A172 (cell line): ENCODE measurements at places on chromosomes 11 and 22.

DNA sequence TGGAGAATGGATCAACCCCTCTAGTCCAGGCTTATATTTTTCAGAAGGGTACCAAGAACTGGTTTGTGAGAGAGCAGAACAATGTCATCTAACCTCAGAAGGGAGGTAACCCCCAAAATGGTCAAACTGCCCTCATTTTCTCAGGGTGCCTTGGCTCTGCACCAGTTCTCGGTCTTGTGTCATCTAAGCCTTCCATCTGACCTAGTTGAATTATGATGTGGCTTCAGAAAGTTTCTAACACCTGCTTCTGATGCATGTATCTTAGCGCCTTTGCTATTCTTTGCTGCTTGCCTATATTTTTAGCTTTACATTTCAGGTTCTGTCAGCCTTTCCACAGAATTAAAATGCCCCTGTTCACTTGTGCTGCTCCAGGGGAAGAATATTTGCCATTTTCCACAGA, 91.7 kb upstream of the E2F8 start:
- DNase-seq: no peak

GRCh38 chr11:100827934-100828661, 141.0 kb downstream of the ARHGAP42 start:
- DNase-seq: peak; percentile 52

DNA sequence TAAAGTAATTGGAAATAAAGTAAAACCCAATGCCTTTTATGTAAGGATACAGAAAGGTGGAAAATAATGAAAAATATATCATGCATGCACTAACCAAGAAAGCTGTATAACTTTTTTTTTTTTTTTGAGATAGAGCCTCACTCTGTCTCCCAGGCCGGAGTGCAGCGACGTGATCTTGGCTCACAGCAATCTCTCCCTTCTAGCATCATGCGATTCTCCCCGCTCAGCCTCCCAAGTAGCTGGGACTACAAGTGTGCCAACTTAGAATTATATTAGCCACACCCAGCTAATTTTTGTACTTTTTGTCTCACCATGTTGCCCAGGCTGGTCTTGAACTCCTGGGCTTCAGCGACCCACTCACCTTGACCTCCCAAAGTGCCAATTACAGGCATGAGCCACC, 4.5 kb downstream of the GGT5 start:
- no peak for DNase-seq

DNA sequence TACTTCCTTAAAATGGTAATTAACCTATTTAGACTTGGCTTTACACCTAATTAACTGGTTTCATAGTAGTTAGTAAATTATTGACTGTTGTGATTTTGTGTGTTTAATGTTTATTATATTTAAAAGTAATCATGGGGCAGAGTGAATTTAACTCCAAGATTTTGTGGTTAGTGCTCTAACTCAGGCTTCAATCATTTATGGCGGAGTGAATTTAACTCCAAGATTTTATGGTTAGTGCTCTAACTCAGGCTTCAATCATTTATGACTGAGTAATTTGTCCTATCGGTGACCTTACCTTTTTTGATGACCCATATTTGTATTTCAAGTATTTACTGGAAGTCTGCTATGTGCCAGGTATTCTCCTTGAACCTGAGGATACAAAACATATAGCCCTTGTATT, 7.2 kb downstream of the PRRG4 start:
- DNase-seq: no peak

DNA sequence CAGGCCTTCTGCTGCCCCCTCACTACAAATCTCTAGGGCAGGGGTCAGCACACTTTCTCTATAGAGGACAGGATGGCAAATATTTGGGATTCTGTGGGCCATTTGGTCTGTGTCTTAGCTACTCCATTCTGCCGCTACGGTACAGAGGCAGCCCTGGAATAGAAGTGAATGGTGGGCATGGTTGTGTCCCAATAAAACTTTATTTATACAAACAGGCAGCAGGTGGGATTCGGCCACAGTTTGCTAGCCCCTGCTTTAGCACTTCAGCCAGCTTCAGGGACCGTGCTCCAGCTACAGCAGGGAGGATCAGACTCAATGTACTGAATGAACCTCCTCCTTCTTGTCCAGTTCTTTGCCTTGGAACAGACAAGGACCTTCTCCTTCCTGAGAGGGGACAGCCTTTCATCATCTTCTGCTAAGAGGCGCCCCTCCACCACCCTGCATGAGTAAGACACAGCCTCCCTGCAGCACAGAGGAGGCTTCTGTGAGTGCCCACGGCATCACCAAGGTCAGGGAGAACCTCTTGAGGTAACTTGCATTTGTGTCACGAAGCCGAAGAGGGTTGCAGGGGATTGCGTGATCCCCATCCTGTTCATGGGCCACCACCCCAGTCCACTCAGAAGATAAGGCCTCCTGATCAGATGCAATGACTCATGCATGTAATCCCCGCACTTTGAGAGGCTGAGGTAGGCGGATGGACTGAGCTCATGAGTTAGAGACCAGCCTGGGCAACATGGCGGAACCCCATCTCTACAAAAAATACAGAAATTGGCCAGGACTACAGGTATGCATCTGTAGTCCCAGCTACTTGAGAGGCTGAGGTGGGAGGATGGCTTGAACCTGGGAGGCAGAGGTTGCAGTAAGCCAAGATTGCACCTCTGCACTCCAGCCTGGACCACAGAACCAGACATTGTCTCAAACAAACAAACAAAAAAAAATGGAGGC, 4.6 kb downstream of the C11orf24 start:
- no peak for DNase-seq

DNA sequence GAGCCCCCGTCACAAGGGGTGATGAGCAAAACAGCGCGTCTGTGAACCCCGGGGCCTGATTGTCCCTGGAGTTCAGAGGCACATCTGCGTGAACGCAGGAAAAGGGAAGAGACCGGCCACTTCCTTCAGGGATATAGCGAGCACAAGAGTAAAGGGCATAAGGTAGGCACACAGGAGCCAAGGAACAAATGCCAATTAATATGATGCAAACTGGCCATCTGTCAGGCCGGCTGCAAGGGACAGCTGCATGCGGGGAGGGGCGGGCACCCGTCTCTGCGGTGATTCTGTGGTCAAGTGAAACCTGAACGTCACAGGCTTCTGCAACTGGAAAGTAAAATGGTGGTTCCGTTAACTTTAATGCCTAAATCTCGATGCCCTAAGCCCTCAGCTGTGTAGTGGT, 64.7 kb downstream of the TRIM29 start:
- DNase-seq: no peak

DNA sequence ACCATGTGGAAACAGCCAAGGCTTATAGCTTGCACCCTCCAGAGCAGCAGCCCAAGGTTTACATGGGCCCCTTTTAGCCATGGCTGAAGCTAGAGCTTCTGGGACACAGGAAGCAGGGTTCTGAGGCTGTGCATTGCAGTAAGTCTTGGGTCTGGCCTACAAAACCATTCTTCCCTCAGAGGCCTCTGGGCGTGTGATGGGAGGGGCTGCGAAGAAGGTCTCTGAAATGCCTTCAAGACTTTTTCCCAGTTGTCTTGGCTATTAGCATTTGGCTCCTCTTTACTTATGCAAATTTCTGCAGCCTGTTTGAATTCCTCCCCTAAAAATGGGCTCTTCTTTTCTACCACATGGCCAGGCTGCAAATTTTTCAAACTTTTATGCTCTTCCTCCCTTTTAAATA, 109.5 kb downstream of the BBOX1 start:
- no peak for DNase-seq

GRCh38 chr22:24315367-24315966, 44.8 kb downstream of the SPECC1L start:
- DNase-seq: no peak

GRCh38 chr11:2577991-2578928, 121.5 kb downstream of the KCNQ1OT1 start:
- DNase-seq: no peak
